HuH-7.5 (cell line): ENCODE measurements at places on chromosomes 13 and 19.

DNA sequence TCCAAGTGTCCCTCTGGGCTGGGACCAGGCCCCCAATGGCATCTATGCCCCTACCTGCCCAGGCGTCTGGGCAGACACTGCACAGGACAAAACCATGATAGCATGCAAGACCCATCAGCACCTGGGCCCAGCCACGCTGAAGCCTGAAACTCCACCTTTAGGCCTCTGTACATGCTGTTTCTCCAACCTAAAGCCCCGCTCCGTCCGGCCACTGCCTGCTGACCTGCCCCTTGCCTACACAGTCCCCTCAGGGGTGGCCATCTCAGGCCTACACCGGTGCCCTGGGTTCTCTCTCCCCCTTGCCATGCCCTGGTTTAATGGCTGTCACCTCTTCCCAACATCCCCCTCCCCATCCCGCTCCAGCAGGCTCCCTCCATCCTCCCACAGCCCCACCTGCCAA, 15.3 kb downstream of the GJA3 start:
- no peak for DNase-seq

GRCh38 chr19:46746281-46747057, at the start of gene STRN4:
STRN4 (minus strand) TSS chr19:46746450; CDS start chr19:46746430, 20 bp downstream.
- peak; percentile 94 for DNase-seq

- no peak for DNase-seq
Observed at GRCh38 chr13:27605099-27605498, 15.2 kb downstream of the LNX2 start.

GRCh38 chr19:16620018-16620417, 8.0 kb downstream of the MED26 start:
- DNase-seq, result no peak

GRCh38 chr19:31353833-31354232, 4.6 kb upstream of the TSHZ3 start:
- no peak for DNase-seq

DNA sequence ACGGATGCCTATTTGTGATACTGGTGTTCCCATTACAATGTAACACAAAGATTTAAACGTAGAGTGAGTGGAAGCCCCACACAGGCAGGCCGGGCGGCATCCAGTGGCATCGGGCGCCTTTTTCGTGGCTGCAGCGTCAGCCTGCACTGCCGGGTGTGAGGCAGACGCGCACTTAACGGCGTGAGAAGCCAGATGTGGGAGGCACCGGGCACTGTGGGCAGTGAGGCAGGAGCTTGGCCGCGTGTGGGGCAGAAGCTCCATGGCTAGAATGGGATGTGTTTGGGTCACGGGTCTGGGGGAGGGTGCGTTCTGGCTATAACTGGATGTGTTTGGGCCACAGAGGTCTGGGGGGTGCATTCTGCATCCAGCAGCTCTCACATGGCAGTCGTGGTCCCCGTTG, 63.1 kb upstream of the F7 start:
- DNase-seq, result no peak

- no peak for DNase-seq
Observed at GRCh38 chr13:61142506-61142905, 273.1 kb downstream of the PCDH20 start.

GRCh38 chr19:17260842-17261325, 3.7 kb downstream of the USHBP1 start:
- DNase-seq, result peak; percentile 98

DNA sequence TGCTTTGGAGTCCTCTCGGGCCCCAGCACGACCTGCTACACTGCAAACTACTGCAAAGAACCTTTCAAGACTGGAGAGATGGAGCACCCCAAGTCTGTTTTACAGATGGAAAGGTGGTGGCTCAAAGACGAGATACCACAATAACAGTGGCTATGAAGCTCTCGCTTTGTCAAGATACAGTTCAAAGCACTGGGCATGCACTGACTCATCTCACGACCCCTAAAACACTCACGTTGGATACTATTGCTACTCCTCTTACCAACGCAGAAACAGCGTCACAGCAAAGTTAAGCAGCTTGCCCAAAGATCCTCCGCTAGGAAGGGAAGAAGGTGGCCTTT, 24.0 kb upstream of the LAIR1 start:
- no peak for DNase-seq

GRCh38 chr13:45674908-45675307, 27.2 kb upstream of the CBY2 start:
- no peak for DNase-seq

DNA sequence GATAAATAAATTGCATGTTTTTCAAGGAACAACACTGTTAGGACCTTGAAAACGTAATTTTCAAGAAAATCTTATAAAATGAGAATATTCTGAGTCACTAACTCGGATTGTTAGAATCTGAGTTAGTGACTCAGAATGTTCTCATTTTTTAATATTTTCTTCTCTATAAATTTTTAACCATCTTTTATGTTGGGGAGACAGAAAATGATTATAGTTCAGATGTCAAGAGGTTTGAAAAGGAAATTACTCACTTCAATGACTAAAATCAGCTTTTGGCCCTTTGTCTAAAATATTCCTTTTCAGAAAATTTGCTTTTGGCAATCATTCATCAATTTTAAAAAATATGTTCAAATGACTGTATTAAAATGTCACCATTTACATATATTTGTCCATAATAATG, 264.2 kb upstream of the EDNRB start:
- no peak for DNase-seq

GRCh38 chr13:27783111-27783510, 9.2 kb upstream of the GSX1 start:
- DNase-seq, result no peak

DNA sequence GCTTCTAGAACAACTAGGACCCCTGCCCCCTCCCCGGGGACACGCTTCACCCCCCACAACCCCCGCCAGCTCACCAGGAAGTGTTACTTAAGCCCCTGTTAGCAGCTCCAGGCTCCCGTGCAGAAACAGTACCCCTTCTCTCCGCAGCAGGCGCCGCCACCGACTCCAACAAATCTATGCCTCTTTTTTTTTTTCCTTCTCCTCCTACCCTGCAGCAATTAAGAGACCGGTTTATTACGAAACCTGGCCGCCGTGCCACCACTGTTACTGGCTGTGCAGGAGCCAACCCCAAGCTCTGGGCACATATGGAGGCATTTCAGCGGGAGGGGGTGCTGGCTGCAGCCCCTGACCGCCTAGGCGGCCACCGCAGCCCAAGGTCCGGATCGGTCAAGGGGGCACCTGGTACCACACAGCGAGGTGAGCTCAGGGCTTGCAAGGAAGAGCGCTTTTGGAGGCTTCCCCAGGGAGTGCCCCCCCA, 2.4 kb downstream of the GADD45B start:
- DNase-seq, result no peak

DNA sequence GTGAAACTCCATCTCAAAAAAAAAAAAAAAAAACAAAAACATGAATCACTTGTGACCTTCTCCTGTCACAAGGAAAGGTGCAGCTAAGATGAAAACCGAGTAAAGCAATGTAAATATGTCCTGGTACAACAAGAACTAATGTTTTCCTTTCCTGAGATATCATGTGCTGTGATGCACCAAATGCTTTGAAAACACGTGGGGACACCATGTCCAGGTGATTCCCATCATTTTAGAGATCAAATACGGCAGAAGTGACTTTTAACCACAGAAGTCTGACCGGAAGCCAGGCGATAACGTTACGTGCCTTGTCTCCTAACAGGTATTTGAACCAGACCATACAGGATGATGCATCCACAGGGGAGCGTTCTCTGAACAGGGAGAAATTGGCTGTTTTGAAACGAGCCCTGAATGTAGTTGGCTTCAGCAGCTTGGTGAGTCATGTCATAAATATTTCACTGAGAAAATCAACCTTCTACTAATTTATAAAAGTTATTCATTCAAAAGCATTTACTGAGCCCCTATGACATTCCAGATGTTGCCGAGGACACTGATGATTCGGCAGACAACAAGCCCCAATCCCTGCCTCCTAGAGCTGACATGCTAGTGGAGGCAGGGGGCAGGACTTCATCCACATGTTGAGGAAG, 328.1 kb downstream of the MYO16 start:
- no peak for DNase-seq

GRCh38 chr13:113992276-113993005, 18.6 kb upstream of the C13orf46 start:
- DNase-seq, result no peak

- DNase-seq, result no peak
Observed at GRCh38 chr19:43406297-43406696, 8.4 kb upstream of the TEX101 start.

GRCh38 chr19:45917421-45918091, 3.0 kb upstream of the NANOS2 start:
- DNase-seq, result no peak

- DNase-seq, result no peak
Observed at GRCh38 chr19:13701624-13702023, 62.7 kb upstream of the MRI1 start.

DNA sequence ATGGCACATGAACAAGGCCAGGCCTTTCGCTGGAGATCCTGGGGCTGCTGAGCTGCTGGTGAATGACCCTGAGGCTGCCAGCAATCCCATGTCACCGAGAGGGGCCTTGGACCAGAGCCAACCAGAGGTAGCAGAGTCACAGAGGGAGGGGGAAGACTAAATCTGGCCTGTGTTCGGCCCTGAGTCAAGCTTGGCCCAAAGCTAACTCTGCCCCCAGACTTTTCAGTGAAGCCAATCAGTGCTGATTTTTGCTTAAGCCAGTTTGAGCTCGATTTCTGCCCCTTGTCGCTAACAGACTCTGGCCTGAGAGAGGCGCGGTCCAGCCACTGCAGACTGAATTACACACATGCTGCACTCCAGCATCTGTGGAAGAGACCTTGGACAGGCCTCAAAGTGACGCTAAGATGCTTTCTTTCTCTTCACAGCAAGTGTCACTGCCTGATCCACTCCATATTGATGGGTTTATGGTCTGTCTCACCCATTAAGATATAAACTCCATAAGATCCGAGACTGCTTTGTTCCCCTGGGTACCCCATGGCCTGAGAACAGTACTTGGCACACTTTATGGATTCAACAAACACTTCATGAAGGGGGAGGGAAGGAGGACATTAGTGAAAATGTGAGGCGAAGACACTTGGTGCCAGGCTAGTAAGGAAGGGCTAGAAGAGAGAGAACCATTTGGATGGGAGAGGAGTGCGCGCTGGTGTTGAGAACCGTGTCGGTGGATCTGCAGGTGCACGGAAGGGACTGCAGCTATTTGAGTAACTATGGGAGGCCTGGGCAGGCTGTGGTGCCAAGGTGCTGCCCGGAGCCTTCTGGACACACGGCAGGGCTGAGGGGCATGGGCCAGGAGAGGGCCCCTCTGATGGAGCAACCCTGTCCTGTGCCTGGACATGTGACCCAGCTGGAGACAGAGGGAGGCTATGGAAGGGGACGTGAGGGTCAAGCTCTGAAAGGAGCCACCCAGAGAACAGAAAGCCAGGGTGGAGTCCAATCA, 17.6 kb downstream of the RANBP3 start:
- no peak for DNase-seq

DNA sequence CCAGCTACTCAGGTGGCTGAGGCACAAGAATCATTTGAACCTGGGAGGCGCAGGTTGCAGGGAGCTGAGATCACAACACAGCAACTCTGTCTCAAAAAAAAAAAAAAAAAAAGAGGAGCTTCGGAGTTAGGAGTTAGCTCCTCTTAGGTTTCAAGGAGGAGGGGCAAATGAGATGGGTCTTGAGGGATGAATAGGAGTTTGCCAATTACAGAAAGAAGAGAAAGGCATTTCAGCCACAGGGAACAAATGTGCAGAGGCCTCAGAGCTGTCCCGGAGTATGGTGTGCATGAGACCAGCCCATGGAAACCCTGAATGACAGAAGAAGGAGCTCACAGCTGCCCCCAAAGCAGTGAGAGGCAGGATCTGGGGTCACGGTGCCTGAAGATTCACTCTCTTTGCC, 24.6 kb downstream of the TLE2 start:
- DNase-seq, result no peak

DNA sequence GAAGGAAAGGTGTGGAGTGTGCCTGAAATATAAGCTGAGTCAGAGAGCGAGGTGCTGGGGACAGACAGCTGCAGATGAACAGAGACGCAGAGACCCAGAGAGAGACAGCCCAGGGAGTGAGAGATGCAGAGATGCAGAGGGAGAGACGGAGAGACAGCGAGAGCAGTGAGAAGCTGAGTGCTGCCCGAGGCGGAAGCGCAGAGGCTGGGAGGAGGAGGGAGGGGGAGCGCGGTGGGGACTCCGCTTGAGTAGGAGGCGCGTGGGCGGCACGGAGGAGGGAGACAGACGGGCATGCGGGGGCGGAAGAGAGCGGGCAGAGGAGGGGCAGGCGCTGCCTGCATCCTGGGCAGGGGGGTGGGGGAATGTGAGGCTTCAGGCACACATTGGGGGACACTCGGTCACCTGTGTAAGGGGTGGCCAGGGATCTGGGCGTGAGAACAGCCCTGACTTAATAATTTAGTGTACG, 25.7 kb downstream of the SLC8A2 start:
- DNase-seq, result no peak

- no peak for DNase-seq
Observed at GRCh38 chr13:88112526-88112925, 441.4 kb downstream of the SLITRK5 start.

- DNase-seq, result no peak
Observed at GRCh38 chr19:14354445-14354844, 26.8 kb upstream of the ADGRE5 start.

DNA sequence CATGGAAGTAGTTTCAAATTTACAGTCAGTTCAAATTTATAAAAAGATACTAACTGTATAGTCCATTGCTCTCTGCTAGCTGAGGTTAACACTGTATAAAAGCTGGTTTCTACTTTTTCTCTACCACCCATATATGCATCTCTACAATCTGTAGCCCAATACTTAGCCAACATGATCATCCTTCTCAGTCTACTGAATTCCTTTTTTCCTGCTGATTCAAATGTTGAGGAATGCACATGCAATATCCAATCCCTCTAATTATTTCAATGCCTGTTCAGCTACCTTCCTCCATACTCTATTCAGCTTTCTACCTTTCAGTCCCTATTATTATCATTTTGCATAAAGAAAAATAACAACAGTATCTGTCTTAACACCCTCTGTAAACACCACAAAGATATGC, 15.6 kb downstream of the KPNA3 start:
- no peak for DNase-seq

GRCh38 chr13:36839281-36839680, 20.3 kb downstream of the RFXAP start:
- DNase-seq, result no peak

- no peak for DNase-seq
Observed at GRCh38 chr13:74731731-74732130, 597.5 kb upstream of the KLF12 start.

- DNase-seq, result no peak
Observed at GRCh38 chr13:97240788-97241734, 18.9 kb downstream of the MBNL2 start.

- DNase-seq, result no peak
Observed at GRCh38 chr13:26262156-26262555, 8.2 kb downstream of the CDK8 start.
